DND-41 (cell line): ENCODE measurements at places on chromosomes 3 and 15.

- DNase-seq = no peak
These were observed 4.8 kb downstream of the SIDT1 start for GRCh38 chr3:113537155-113537554.

- peak; percentile 72 for DNase-seq
These were observed 42.0 kb upstream of the ICE2 start for GRCh38 chr15:60520825-60521368.

DNA sequence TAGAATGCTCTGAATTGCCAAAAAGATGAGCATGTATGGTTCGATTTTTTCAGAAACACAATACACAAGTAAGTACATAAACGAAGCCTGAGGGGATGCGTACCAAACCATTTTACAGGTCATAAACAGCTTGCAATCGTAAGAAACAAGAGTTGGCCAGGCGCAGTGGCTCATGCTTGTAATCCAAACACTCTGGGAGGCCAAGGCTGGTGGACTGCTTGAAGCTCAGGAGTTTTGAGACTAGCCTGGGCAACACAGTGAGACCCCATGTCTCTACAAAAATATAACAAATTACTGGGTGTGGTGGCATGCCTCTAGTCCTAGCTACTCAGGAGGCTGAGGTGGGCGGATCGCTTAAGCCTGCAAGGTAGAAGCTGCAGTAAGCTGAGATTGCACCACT, 13.4 kb downstream of the TRA2B start:
- DNase-seq = no peak

DNA sequence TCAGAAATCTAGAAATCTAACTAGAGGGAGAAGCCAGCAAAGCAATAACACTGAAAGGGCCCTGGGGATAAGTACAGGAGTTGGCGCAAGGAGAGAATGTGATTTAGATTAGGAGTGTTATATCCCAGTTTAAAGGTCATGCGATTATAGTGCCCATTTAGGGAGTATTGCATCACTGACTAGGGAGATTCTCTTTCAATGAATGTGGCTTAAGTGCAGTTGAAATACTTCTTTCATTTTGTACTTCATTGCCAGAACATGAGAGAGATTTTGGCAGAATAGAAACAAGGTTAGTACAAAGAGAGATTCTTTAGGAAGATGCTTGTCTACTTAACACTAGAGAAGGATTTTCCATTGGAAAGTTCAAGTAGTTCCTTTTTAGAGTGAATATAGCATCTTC, 13.9 kb downstream of the ROBO2 start:
- no peak for DNase-seq

DNA sequence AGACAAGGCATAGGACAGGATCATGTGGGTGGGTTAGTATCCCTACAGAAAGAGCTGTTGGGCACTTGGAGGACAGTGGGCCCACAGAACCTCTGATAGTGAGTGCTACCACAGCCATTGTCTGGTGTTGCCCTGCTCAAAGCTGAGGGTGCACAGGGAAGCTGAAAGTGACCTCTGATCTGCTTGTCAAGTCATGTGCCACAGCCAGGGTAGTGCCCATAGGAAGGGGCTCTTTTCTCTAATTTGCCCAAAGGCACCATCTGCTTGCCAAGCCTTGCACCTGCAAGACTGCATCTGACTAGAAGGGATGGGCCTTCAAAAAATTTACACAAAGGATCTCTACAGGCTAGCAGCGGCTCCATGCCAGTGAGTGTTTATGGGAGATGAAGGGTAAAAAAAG, 87.4 kb upstream of the GSK3B start:
- DNase-seq = no peak

- DNase-seq = peak; percentile 17
These were observed 50.3 kb upstream of the ATP13A3 start for GRCh38 chr3:194536871-194537637.

GRCh38 chr3:45462522-45463265, 74.3 kb downstream of the LARS2 start:
- DNase-seq = peak; percentile 13

DNA sequence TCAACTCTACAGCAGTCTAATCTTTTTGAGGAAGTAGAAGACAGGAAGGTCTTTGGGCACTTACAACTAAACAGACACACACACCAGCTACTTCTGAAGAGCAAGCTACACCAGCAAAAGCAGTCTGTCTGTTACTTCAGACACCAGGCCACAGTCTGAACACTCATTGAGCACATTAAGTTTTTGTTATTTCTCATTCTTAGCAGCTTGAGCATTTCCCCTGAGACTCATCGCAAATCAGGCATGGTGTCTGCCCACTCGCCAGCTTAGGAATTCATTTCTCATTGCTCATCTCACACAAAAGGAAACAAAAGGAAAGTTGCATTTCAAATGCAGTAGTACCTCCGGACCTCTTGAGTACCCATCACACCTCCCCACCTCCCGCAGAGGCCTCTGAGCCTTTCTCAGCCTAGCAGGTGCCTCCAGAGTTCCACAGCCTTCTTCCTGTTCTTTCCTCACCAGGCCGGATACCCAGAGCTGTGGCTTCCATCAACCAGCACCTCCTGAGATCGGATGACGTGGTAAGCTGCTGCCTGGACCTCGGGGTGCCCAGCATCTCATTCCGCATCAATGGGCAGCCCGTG, 302.0 kb downstream of the RYR3 start:
- DNase-seq = no peak

- no peak for DNase-seq
These were observed 1.0 kb downstream of the LEKR1 start for GRCh38 chr3:156826896-156827882.

DNA sequence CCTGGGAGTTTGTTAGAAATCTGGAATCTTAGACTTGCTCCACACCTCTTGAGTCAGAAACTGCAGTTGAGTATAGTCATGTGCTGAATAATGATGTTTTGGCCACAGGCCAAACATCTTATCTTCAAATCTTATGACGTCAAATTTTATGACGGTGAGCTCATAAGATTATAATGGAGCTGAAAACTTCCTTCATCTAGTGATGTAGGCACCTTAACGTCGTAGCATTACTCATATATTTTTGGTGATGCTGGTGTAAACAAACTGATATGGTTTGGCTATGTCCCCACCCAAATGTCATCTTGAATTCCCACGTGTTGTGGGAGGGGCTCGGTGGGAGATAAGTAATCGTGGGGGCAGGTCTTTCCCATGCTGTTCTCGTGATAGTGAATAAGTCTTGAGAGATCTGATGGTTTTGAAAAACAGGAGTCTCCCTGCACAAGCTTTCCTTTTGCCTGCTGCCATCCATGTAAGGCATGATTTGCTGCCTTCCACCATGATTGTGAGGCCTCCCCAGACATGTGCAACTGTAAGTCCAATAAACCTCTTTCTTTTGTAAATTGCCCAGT, 268.0 kb upstream of the PROK2 start:
- no peak for DNase-seq

- DNase-seq = no peak
These were observed 1.2 kb downstream of the SLC12A6 start for GRCh38 chr15:34336231-34336990.

DNA sequence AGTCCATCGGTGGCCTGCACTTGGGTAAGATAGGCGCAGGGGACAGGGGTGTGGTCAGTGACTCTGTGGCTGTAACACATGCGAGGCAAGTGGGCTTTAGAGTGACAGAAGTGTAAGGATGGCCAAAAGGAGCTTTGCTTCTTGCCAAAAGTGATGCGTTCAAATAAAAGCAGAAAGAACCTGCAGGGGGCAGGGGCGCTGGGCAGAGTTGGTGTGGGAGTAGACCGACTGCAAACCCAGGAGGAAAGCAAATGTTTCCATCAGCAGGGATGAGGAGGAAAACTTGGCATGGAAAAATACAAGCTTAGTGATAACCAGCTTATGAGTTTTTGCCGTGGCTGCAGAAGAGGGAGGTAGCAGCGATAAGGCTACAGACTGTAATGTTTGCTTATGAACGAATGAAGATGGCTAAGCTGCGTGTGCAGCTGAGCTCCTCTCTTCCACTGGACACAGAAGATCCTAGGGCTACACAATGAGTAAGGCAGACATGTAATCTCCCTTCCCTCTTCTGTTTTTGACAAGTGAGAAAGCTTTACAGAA, 149.4 kb downstream of the WNT5A start:
- no peak for DNase-seq

GRCh38 chr3:166444756-166445155, 607.5 kb upstream of the BCHE start:
- no peak for DNase-seq

- DNase-seq = no peak
These were observed 82.4 kb upstream of the PRR23C start for GRCh38 chr3:139127101-139127500.

- DNase-seq = no peak
These were observed 69.7 kb downstream of the SCN5A start for GRCh38 chr3:38579551-38580449.

DNA sequence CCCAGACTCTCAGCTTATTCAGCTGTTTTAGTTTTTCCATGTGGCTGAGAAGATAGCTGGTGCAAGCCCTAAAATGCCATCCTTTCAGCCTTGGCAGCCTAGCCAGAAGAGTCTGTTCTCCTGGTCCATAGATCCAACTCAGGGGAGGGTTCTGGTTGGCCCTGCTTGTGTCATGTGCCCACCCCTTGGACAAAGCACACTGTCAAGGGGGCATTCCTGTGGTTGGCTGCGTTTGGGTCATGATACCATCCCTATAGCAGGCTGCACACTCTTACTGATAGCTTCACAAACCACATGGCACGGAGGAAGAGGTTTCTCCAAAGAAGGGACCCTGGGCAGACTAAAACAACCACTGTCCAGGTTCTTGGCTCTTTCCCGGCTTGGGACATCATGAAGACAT, 8.4 kb upstream of the FSTL1 start:
- no peak for DNase-seq

GRCh38 chr3:111857474-111857873, 1.6 kb upstream of the PHLDB2 start:
- no peak for DNase-seq

DNA sequence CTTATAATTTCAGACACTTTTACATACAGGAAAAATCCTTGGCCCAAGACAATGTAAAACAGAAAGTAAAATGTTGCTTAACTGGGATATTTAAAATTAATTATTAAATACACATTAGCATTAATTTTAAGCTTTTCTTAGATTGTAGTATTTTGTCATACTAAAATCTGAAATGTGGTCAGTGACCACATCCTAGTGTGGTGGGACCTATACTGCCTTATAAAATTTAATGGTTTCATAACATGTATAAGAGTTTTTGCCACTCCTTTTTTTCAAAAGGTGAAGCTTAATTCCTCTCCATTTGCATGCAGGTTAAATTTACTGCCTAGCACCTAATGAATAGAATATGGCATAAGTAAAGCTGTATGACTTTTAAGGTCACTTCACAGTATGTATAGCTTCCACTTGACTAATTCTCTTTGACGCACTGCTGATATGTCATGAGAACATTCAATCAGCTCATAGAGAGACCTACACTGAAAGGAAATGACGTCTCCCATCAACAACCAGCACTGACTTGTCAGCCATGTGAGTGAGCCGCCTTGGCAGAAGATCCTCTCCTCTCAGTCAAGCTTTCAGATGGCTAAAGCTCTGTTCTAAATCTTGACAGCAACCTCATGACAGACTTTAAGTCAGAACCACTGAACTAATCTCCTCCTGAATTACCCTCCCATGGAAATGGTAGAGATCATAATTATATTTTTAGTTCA, 847.8 kb downstream of the SI start:
- no peak for DNase-seq

DNA sequence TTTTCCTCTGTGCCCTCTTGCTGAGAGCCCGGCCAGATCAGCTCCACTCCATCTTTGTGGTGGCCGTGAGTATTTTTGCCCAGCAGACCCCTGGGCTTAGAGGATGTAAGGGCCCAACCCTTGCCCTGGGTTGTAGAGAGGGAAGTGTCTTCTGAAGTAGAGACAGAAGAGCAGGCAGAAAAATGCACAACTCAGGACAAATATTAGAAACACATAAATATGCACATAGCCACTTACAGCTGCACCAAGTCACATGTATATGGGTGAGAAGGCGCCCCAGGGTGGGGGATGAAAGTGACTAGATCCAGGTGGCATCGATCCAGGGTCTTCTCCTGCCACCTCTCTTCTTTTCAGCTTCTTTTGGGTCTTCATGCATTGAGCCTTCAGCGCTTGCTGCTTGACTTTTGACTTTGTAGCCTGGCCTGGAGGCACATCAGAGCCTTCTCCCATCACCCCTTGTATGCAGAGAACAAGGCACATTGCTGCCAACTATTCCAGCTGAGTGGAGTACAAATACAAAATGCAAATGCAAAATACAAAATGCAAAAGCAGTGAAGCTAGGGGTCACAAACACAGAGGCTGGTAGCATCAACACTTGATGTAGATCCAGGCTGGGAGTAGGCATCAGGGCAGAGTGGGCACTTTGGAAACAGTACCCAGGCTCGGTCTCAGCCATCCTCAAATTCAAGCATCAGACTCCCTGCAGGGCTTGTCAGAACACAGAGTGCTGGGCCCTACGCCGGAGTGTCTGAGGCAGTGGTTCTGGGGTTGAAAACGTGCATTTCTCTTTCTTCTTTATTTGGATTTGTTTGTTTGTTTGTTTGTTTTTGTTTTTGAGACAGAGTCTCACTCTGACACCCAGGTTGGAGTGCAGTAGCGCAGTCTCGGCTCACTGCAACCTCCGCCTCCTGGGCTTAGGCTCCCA, 133.0 kb downstream of the ASB7 start:
- DNase-seq = no peak

GRCh38 chr3:172289583-172289982, 158.7 kb downstream of the GHSR start:
- no peak for DNase-seq

GRCh38 chr3:50436114-50436674, 67.2 kb downstream of the CACNA2D2 start:
- peak; percentile 63 for DNase-seq

DNA sequence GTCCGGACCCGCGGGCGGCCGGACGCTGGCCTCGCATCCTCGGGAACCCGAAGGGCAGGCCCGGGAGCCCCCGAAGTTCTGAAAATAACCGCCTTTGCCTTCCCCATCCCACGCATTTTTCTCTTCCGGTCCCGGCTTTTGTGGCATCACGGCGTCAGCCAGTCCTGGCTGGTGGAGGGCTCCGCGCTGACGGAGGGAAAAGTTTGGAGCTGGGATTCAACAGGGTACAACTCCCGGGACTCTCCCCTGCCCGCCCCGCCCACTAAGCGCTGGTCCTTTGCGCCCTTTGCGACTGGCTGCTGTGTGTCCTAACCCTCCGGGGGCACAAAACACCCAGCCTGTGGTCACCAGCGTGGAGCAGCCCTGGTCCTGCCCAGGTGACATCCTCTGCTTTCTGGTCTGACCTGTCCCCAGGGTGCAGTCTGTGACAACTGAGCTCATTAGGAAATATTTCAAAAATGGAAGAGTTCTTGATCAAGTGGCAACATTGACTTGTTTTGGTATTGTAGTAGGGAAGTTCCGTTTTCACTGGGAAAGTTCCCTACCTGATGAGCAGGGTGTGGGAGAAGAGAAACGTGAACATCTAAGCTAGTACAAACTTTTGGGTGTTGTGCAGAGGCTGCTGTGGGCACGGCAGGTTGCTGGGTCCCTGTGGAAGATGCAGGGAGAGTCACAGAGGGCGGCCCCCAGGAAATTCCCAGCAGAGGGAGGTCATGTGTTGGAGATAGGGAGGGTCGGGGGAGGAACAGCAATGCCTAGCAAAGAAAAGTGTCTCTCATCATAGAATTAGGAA, 775 bp downstream of the ARNT2 start:
- DNase-seq = no peak

- no peak for DNase-seq
These were observed 81.6 kb downstream of the MME start for GRCh38 chr3:155161640-155162292.
